HAP-1 (cell line): ENCODE measurements at places on chromosomes 4 and X.

GRCh38 chrX:9356846-9357245 lies 108.0 kb upstream of the TBL1X start:
- DNase-seq: no peak

DNA sequence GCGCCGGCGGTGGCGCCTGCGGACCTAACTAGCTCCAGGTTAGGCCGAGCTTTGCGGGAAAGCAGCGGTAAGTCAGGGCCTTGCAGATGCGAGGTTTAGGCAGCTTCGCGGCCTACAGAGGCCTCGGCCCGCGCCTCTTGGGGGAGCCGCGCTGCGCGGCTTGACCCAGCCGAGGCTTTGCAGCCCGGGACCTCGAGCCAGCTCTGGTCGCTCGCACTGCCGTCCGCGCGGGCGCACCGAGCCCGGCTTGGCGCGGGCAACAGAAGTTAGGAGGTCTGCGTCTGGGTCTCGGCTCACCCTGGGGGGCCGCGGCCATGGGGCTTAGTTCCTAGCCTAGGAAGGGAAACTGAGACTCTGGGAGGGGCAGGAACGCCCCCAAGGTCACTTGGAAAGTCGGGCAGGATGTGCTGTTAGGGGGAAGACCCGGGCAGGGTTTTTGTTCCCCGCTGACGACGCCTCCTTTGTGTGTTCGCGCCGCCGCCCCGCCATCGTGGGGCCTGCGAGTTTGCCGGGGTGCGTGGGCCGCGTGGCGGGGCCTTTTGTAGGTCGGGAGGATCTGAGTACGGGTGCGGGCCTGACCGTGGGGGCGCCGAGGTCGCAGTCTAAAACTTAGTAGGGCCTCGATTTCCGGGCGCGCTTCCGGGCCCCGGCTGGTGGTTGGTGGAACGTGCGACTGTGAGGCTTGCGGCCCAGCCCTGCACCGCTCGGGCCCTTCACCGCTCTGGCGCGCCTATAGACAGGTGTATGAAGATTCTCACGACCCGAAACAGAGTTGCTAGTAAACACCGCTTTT lies 482 bp downstream of the RNF4 start:
- DNase-seq: no peak

DNA sequence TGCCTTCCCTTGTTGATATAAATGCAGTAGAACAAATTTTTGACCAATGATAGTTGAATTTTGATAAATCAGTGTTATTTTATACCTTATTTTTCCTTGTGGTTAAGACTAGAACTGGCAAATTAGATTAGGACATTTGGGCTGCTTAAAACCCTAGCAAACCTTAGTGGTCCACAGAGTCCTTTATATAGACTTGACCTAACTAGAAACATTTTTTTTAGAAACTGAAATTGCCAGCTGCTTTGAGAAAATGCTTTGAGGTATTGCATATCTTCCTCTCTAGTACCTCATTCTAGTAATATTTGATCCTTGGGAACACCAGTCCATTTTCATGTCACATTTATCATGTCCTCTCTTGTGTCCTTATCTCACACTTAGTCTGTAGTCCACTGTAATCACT lies 580.3 kb downstream of the FSTL5 start:
- no peak for DNase-seq

GRCh38 chrX:69280933-69281332 lies 115.7 kb upstream of the PJA1 start:
- no peak for DNase-seq

DNA sequence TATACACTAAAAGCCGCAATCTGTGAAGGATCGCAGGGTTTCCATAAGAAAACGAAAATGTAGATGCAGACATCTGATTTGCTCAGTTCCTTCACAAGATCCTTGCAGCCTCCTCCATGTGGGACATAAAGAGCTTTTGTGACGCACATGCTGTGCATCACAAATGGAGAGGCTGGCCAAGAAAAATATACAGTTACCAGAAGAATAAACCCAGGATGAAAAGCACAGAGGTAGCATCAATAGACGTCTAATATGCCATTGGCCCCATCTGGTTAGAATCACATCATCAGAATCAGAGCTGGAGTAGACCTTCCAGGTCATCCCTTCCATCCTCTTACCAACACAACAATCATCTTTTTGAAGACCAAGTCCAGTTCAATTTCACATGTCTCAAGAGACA lies 517.4 kb downstream of the RAB28 start:
- DNase-seq: no peak

DNA sequence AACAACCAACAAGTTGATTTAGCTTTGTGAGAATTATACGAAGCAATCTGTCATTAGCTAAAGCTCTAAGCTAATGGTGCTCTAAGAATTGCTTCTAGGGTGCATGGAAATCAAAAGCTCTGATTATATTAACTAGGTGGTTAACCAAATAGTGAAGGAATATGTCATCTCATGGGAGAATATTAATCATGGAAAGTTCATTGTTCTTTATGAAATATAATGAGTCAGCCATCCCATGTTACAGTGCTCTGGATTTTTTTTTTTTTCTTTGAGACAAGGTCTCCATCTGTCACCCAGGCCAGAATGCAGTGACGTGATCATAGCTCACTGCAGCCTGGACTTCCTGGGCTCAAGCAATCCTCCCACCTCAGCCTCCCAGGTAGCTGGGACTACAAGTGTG lies 10.5 kb downstream of the DCAF8L2 start:
- no peak for DNase-seq

DNA sequence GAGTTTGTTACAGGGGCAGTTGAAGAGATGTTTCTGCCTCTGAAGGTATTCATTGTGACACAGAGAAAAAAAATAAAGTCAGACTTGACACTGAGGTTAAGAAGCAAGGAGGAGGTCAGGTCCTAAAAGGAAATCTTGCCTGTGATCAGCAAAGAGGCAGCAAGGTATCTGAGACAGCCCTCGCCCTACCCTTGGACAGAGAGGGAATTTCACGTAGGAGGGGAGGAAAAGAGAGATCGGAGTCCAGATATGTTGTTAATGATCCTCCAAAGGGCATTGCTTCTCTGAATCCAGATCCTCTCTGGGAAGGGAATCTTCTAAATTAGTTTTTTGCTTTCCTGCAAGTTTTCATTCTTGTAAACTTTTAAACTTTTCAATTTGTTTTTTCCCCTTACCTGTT lies 15.3 kb upstream of the PRR27 start:
- DNase-seq: no peak

- no peak for DNase-seq
These were observed 13.7 kb downstream of the RASSF6 start for GRCh38 chr4:73606465-73606974.

- peak; percentile 39 for DNase-seq
These were observed 1.8 kb downstream of the KLF3 start for GRCh38 chr4:38665551-38666411.

GRCh38 chr4:87057835-87058355 lies 123.1 kb downstream of the AFF1 start:
- no peak for DNase-seq

DNA sequence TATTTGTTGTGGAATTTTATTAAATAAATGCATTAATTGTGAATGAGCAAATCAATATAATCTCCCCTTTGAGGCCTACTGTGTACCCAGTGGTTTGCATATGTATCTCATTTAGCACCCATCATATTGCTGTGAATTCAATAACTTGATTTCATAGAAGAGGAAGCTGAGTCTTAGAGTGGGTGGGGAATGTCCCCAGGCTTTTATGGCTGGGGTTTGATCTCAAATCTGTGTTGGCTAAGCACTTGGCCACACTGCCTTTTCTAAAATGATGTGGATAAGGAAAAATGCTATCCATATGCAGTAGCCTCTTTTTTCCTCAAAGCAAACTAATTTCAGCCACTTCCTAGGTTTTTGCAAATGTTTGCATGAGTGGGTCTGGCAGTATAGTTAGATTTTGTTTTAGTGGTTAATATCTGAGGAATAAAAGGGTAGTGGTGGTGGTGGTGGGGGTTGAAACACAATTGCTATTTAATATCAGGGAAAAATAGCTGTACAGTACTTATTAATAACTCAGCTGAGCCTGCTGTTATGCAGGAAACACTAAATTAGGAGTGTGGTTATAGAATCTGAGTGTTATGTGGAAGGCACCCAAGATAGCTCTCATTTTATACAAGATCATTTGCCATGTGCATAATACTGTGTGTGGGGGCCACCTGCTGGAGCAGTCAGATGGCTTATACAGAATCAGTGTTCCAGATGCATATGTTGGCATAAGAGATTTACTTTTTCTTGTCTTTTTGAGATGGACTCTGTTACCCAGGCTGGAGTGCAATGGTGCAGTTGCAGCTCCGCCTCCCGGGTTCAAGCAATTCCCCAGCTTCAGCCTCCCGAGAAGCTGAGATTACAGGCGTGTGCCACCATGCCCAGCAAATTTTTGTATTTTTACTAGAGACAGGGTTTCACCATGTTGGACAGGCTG lies 108.0 kb downstream of the TMEM131L start:
- DNase-seq: peak; percentile 33

DNA sequence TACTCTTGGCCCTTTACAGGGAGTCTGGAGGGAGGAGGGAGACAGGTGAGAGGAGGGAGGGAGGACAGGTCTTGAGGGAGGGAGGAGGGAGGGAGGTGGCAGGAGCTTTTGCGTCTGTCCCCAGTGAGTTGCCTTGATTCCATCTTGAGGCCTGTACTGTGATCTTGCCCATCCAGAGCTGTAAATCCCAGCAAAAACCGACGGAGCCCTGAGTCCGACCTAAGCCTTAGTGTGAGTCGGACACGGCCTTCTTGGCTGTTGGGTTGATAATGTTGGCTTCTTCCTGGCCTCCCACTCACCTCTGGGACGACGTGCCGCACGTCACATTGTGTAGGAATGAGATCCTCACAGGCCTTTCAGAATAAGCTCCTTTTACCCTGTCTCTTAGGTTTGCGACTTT lies 72.5 kb downstream of the RGS12 start:
- DNase-seq: no peak

- no peak for DNase-seq
These were observed 43.6 kb upstream of the TLR3 start for GRCh38 chr4:186025408-186025690.

GRCh38 chr4:114019276-114019968 lies 40.0 kb upstream of the ARSJ start:
- DNase-seq: no peak

- DNase-seq: peak; percentile 64
These were observed 1928.4 kb downstream of the STIM2 start for GRCh38 chr4:28788929-28789490.

GRCh38 chr4:182555997-182556418 lies 312.8 kb downstream of the TENM3 start:
- DNase-seq: peak; percentile 87

- no peak for DNase-seq
These were observed 19.0 kb upstream of the DCAF8L2 start for GRCh38 chrX:27571164-27571563.
